Glomerular endothelial cell (primary cell): ENCODE measurements at places on chromosomes 16 and 17. TPM values are rescaled to one million over a fixed set of nuclear protein-coding genes. Genes with fewer than 3 reads are reported as not detected.

- DNase-seq: no peak
Measured at GRCh38 chr16:89039756-89040155, 53.9 kb upstream of the ACSF3 start.

- DNase-seq: no peak
Measured at GRCh38 chr17:73785496-73785895, 141.3 kb upstream of the SDK2 start.

DNA sequence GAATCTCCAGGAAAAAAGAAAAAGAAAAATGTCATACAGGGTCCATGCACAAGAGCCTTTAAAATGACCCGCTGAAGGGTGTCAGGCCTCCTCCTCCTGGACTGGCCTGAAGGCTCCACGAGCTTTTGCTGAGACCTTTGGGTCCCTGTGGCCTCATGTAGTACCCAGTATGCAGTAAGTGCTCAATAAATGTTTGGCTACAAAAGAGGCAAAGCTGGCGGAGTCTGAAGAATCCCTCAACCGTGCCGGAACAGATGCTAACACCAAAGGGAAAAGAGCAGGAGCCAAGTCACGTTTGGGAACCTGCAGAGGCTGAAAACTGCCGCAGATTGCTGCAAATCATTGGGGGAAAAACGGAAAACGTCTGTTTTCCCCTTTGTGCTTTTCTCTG lies 845 bp downstream of the STH start:
- DNase-seq: no peak

GRCh38 chr16:78522327-78522726 lies 422.9 kb downstream of the WWOX start:
- DNase-seq: no peak

DNA sequence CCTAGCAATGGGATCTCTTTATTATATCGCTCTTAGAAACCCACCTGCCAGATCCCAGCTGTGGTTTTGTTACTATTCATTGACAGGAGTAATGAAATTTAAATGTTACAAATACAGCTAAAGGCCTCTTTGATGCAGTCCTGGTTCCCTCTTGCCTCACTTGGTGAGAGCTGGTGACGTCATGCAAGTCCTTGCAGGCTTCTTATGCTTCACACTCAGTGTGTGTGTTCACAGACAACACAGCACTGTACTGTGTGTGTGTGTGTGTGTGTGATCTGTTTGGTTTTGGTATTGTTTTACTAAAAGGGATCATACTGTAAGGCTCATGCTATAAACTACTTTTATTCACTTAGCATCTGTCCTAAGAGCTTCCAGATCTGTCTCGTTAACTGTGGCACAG lies 75.0 kb downstream of the USP22 start:
- no peak for DNase-seq

- no peak for DNase-seq
Measured at GRCh38 chr17:40556198-40556661, 9.0 kb downstream of the CCR7 start.

GRCh38 chr16:53822936-53823529 lies 119.1 kb downstream of the FTO start:
- DNase-seq: no peak

DNA sequence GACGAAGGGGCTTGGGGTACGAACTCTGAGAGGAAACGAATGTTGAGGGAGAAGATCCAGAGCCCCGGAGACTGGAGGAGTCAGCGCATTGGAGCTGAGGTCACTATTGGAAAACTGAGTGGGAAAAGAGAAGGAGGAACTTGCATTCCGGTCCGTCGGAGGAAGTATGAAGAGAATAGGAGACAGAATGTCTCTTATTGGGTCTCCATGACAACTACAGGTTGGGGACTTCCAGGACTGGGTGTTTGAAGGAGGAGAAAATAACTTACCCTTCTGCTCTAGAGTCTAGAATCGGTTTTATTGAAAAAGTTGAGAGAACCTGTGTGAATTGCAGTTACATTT lies 537 bp downstream of the GOSR1 start:
- peak; percentile 3 for DNase-seq

DNA sequence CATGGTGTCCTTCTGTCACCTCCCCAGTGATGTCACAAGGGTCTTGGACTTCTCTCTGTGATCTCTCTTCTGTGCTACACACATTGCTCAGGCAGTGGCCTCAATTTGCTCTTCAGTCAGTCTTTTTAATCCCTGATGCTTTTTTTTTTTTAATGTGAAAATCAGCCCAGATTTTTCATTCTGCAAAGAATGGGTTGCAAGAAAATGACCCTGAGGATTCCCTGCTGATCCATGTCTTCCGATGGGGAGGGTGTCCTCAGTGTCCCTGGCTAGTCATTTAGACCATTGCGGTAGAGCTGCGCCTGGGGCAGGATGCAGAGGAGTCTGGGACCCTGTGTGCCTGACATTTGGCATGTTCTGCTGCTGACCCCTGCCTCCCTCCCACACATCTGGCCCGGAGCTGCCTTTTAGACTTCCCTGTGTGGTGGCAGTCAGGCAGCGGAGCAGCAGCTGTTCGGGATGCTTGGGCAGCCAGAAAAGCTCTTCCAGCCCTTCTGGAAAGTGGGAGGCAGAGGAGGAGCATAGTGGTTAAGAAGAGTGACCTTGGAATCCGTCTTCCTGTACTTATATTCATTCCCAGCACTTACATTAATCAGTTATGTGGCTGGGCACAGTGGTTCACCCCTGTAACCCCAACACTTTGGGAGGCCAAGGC lies 12.3 kb downstream of the GPT2 start:
- no peak for DNase-seq

GRCh38 chr17:80443916-80444643 lies 29.1 kb downstream of the ENDOV start:
- DNase-seq: no peak

GRCh38 chr16:85628645-85629044 lies 15.5 kb downstream of the GSE1 start:
- DNase-seq: no peak

DNA sequence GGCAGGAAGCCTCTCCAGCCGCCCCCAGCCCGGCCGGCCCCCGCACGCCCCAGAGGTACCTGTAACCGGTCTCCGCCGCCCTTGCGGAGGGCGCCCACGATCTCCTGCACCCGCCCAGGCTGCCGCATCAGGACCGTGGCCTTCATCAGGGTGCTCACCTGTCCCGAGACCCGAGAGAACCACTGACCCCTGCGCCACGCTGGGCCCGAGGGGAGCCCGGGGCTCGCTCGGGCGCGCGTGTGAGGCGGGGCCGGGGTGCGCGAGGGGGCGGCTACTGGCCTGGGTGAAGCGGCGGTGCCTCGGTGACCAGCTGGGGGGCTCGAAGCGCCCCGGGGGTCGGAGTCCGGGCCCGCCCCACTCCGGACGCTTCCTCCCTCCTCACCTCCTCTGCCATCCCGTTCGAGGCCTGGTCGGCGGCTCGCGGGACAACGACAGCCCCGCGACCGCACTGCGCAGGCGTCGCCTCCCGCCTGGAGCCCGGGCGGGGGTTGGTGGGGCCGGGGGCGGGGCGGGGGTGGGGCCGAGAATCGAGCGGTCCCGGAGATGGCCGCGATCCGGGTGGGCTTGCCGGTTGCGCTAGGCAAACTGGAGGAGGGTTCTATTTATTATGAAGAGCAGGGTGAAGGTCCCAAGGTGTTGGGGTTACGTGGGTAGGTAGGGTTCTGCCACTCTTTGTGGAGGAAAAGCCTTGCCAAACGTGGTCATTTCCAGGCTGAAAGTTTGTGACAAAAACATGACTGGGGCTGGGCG lies at the start of gene NT5C3B:
Gene NT5C3B (minus strand): TSS at position 433 of the 750 bp plus-strand sequence. CDS start 39 bp downstream, at position 394.
- DNase-seq: no peak

DNA sequence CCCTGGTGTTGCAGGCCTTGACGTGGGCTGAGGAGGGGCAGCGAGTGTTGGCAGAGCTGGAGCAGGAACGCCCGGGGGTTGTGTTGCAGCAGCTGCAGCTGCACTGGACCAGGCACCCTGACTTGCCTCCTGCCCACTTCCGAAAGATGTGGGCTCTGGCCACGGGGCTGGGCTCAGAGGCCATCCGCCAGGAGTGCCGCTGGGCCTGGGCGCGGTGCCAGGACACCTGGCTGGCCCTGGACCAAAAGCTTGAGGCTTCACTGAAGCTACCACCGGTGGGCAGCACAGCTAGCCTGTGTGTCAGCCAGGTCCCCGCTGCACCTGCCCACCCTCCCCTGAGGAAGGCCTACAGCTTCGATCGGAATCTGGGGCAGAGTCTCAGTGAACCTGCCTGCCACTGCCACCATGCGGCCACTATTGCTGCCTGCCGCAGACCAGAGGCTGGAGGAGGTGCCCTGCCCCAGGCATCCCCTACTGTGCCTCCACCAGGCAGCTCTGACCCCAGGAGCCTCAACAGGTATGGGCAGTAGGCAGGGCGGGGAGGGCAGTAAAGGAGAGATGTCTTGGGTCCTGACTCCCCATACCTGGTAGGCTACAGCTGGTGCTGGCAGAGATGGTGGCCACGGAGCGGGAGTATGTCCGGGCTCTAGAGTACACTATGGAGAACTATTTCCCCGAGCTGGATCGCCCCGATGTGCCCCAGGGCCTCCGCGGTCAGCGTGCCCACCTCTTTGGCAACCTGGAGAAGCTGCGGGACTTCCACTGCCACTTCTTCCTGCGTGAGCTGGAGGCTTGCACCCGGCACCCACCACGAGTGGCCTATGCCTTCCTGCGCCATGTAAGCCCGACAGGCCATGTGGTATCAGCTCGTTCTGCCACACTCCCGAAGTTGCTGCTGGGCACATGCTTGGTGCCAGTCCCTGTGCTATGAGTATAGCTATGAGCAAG lies 5.6 kb downstream of the PLEKHG4 start:
- DNase-seq: no peak

Gene ZMYND15
- total RNA-seq: 0.06 and 0.15 TPM in 2 replicates

Gene ACSM2B
- total RNA-seq: not detected in 2 replicates

Gene TGFB1I1
- 136 and 143 TPM in 2 replicates for total RNA-seq

Gene KRTAP2-3
- total RNA-seq: 1.8 and 5.4 TPM in 2 replicates
